ENCODE measurements at places on chromosomes 16 and 17.

DNA sequence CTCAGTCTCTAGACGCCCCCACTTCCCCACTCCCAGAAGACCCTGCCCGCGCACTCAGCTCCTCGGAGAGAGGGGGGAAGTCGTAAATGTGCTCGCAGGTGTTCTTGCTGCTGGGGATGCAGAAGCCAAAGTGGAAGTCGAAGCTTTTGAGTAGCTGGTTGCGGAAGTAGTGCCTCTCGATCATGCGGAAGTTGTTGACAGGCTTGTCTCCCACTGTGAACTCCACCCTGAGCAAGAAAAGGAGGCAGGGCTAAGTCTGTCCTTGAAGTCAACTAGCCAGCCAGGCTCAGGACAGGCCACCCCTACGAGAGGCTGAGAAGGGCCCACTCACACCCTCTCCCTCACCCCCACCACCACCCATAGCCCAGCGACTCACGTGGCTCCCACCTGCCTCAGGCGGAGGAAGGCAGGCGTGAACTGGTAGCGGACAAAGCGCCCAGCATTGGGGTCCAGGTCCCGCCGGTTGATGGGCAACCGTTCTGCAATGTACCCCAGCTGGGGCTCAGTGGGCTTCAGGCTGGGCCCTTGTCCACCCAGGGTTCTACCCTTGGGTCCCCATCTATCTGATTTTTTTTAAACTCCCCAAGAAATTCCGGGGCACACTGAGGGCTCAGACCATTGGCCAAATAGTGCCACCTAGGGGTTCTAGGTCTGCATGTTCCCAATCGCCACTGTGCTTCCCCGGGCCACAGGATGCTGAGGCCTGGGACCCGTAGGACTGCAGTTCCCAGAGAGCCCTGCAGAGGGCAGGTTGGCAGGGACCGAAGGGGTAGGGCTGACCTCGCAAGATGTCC, 4.6 kb downstream of the UNC119 start:
- peak; percentile 57 for DNase-seq

DNA sequence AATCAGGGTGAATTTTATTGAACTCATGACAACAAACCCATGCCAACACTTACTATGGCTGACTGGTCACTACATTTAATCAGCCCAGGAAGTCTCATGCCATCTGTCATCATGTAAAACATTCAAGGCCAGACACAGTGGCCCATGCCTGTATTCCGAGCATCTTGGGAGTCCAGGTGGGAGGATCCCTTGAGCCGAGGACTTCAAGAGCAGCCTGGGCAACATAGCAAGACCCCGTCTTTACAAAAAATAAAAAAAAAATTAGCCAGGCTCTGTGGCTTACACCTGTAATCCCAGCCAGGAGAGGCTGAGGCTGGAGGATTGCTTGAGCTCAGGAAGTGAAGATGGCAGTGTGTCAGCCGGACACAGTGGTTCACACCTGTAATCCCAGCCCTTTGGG, 4.9 kb upstream of the MED1 start:
- DNase-seq, result no peak

DNA sequence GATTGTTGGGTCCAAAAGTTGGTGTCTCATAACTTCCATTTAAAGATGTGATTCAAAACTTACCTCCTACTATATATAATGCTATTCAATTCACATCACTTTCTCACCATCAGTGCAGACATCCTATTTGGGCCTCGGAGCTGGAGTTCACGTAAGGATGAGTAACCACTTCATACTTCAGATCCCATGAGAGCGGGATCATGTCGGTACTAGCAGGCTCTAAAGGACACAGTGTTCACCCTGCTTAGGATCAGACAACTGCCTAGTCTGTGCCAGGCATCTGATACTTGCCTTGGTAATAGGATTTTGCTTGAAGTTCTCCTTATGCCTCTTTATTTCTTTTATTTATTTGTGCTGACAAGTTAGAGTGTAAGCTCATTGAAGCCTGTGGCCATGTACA, 39.5 kb downstream of the RBFOX1 start:
- DNase-seq, result no peak

DNA sequence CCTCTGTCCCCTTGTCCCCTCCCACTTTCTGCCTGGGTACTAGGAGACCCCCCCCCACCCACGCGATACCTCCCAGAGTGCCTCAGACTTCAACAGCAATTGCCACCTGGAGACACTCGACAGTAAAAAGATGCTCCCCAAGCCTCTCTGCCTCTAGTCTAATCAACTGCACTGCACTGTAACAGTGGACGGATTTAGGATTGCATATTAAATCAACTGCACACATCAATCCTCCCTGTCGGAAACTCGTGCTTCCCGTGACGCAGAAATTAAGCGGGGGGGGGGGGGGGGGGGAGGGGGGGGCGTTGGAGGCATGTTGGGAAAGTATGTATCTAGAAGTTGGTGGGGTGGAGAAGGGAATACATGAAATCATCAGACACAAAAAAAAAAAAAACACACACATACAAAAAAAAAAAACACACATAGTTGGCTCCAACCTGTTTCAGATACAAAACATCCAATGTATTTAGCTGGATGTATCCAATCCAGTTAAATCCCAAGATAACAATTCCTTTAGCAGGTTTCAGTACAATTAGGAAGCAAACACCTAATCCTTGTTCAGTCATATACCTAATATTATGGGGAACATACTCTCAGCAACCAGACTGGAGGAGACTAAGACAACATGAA, 29.7 kb downstream of the FAM222B start:
- no peak for DNase-seq

GRCh38 chr17:28828294-28829040, 14.1 kb downstream of the FAM222B start:
- no peak for DNase-seq

- no peak for DNase-seq
Measured at GRCh38 chr16:12796498-12796897, 7.2 kb downstream of the CPPED1 start.

- no peak for DNase-seq
Measured at GRCh38 chr17:78675836-78676235, 98.6 kb upstream of the DNAH17 start.

DNA sequence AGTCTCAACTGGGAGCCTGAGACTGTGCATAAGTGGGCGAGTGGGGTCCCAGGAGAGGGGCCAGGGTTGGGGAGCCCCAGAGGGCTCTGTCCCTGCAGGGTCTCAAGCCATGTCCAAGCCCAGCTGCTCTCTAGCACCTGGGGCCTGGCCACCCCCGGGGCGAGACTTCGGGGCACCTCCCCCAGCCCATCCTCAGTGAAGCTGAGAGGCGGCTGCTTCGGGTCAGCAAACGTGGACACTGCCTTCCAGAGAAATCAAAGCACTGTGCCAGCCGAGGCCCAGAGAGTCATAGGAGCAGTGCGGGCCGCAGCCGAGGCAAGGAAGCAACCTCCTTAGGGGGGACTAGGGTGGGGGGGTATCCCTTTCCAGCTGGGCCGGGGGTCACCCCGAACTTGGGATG, 77.5 kb downstream of the ENGASE start:
- no peak for DNase-seq

- DNase-seq, result no peak
Measured at GRCh38 chr17:56838687-56839086, 4.7 kb downstream of the DGKE start.
